ENCODE measurements at places on chromosomes 6 and 20.

DNA sequence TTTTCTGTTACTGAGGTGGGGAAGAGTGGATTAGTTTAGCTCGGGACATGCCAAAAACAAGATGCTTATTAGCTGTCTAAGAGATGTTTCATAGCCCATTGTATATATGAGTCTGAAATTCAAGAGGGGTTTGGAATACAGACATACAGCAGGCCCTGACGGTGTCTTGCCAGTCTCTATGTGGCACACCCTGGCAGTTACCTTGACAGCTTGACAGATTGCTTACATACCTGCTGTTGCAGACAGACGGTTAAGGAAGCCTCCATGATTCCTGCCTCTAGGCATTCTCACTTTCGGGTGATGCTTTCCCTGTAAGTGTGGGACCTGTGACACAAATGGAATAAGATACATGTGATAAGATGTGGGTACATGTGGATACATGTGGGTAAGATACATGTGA, 95.0 kb downstream of the QRSL1 start:
- no peaks in the 10 kb centered on the region for H3K27me3 ChIP-seq
- no peak overlapping the region for H3K4me3 ChIP-seq
- DNase-seq: no peak
- H3K4me1 ChIP-seq: peaks cover 39% of the 10 kb centered on the region

GRCh38 chr6:62492192-62492822, 206.3 kb upstream of the KHDRBS2 start:
- H3K36me3 ChIP-seq: no peaks in the 10 kb centered on the region
- H3K4me1 ChIP-seq: no peaks in the 10 kb centered on the region
- H3K27ac ChIP-seq: no peak overlapping the region
- no peak overlapping the region for H3K4me3 ChIP-seq

DNA sequence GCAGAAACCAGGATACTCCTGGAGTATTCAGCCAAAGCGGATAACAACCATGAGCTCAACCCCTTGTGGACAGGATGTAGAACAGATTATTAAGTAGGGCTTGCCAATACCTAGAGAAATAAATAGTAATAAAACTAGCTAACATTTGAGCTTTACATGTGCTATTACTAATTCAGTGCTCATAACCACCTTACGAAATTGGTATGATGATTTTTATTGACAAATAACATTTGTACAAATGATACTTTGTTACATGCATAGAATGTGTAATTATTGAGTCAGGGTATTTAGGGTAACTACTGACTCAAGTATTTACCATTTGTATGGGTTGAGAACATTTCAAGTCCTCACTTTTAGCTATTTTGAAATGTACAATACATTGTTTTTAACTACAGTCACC, 287.9 kb downstream of the CDC5L start:
- H3K4me3 ChIP-seq: no peak overlapping the region
- H3K4me1 ChIP-seq: no peaks in the 10 kb centered on the region
- no peak overlapping the region for H3K27ac ChIP-seq
- no peak for DNase-seq
- no peaks in the 10 kb centered on the region for H3K27me3 ChIP-seq
- H3K36me3 ChIP-seq: no peaks in the 10 kb centered on the region

GRCh38 chr6:9612489-9612888, 802.4 kb downstream of the TFAP2A start:
- no peaks in the 10 kb centered on the region for H3K27me3 ChIP-seq
- H3K4me1 ChIP-seq: no peaks in the 10 kb centered on the region
- H3K36me3 ChIP-seq: no peaks in the 10 kb centered on the region
- H3K27ac ChIP-seq: no peak overlapping the region
- no peak for DNase-seq
- no peak overlapping the region for H3K4me3 ChIP-seq

- H3K27me3 ChIP-seq: no peaks in the 10 kb centered on the region
- no peaks in the 10 kb centered on the region for H3K4me1 ChIP-seq
- DNase-seq: no peak
- H3K27ac ChIP-seq: no peak overlapping the region
Measured at GRCh38 chr20:4709261-4710105, 12.2 kb upstream of the PRND start.

DNA sequence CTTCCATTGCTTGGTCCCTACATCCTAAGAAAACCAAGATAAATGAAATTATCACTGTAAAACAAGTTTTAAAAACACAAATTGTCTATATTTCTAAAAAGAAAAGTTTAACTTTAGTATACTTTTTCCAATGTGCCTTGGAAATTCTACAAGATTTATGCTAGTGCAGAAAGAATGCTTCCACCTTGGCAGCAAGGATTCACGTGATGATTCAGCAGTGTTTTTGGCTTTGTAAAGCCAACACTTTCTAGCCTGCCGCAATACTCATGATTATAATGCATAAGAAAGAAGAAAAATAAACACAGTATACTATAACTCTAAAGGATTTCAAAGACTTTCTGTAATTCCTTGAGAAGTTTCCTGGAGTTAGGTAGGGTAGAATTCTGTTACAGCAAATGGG, 442.7 kb downstream of the TENT5A start:
- DNase-seq: no peak
- no peak overlapping the region for H3K27ac ChIP-seq
- no peaks in the 10 kb centered on the region for H3K27me3 ChIP-seq
- H3K4me1 ChIP-seq: no peaks in the 10 kb centered on the region

DNA sequence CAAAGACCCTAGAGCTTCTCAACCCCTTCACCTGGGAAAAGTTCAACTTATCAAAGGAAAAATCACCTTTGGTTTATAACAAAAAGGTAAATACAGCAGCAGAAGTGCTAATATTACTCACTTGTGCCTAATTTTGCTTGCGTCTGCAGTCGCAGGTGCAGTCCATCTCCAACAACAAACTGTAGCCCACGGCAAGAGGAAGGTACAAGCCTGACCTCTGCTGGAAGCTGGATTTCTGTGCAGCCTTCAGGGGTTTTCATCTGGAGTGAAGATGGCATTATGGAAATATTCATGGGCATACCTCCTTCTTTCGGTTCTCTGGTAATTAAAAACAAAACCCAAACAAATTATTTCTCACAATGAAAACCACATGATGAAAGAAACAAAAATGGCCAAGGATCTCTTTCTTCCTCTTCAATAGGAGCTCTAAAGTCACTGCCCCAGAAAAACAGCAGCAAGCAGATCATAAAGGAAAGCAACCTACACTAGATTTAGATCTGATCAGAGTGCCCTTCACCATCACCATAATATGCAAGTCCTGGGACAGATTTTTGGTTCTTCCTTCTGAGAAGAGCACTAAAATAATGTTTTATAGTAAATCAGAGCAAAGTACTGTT, 7.8 kb downstream of the UBE3D start:
- H3K4me1 ChIP-seq: no peaks in the 10 kb centered on the region
- no peaks in the 10 kb centered on the region for H3K27me3 ChIP-seq
- peak; percentile 71 for DNase-seq
- no peak overlapping the region for H3K27ac ChIP-seq
- no peaks in the 10 kb centered on the region for H3K36me3 ChIP-seq
- no peak overlapping the region for H3K4me3 ChIP-seq

GRCh38 chr6:131950767-131951575, at the start of gene CCN2:
CCN2 (minus strand) TSS chr6:131951372; CDS start chr6:131951172, 200 bp downstream.
- peak within 1 kb of the TSS; percentile 84 for H3K27ac ChIP-seq
- H3K4me1 ChIP-seq: peaks cover 22% of the 10 kb centered on the region
- H3K27me3 ChIP-seq: no peaks in the 10 kb centered on the region
- H3K36me3 ChIP-seq: peaks cover 16% of the 10 kb centered on the region
- DNase-seq: peak; percentile 94
- peak within 1 kb of the TSS; percentile 82 for H3K4me3 ChIP-seq

DNA sequence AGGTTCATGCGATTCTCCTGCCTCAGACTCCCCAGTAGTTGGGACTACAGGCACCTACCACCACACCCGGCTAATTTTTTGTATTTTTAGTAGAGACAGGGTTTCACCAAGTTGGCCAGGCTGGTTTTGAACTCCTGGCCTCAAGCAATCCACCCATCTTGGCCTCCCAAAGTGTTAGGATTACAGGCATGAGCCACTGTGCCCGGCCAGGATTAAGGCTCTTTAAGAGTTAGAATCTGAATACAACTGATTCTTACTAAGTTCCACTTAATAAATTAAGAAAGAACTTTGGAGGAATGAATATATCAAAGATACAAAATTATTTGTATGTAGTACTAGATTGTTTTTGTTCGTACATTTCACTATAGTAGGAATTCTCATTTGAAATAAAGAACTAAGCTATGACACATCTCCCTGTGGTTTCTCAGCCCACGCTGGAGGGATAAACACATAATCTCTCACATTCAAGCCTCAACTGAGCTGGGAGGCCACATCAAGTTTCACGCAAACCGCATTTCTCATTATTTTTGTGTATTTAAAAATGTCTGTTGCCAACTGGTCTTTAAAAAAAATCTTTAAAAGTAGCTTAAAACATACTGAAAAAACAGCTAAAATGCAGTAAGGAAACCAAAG, 34.2 kb downstream of the DTNBP1 start:
- H3K27ac ChIP-seq: no peak overlapping the region

DNA sequence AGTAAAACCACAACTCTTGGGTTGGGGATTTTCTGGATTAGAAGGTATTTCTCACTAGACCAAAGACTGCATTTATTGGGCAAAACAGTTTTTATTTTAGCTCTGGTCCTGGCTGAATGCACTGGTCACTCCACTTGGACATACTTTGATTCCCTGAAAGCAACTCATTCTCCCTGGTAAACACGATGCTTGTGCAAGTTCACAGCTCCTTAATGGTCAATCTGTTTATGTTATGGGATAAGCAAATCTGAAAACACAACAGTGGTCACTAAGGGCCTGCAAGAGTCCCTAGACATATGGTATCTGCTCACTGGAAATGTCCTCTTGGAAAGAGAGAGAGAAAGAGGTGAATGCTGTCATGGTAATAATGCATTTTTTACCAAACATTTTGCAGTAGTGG, 559.8 kb downstream of the CDH26 start:
- H3K27ac ChIP-seq: no peak overlapping the region
- no peaks in the 10 kb centered on the region for H3K36me3 ChIP-seq
- DNase-seq: no peak
- H3K4me3 ChIP-seq: no peak overlapping the region
- no peaks in the 10 kb centered on the region for H3K27me3 ChIP-seq

DNA sequence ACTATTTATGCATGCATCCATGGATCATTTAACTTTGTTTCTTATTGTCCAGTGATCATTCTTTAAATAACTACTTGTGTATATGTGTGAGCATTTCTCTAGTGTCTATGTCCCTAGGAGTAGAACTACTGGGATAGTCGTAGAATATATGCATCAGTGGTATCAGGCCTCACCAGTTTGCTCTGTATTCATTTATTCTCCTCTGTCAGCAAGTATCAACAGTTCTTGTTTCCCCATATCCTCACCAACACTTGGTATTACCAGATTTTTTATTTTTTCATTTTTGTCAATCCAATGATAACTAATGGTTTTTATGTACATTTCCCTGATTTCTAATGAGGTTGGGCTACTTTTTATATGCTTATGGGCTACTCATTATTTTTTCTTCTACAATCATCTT, 27.9 kb downstream of the CTNNBL1 start:
- H3K4me1 ChIP-seq: no peaks in the 10 kb centered on the region
- H3K27me3 ChIP-seq: no peaks in the 10 kb centered on the region
- no peak overlapping the region for H3K27ac ChIP-seq
- no peak overlapping the region for H3K4me3 ChIP-seq

DNA sequence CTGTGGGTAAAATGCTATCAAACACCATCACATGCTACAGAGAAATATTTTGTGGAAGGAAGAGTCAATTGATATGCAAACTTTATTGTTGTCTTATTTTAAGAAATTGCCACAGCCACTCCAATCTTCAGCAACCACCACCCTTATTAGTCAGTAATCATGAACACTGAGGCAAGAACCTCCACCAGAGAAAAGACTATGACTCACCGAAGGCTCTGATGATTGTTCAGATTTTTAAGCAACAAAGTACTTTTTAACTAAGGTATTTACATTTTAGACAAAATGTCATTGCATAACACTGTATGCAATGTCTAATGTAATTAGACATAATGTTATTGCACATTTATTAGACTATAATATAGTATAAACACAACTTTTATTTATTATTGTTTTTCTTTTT, 26.2 kb upstream of the MMP24 start:
- no peak overlapping the region for H3K4me3 ChIP-seq
- DNase-seq: no peak
- H3K27ac ChIP-seq: no peak overlapping the region
- H3K36me3 ChIP-seq: no peaks in the 10 kb centered on the region

DNA sequence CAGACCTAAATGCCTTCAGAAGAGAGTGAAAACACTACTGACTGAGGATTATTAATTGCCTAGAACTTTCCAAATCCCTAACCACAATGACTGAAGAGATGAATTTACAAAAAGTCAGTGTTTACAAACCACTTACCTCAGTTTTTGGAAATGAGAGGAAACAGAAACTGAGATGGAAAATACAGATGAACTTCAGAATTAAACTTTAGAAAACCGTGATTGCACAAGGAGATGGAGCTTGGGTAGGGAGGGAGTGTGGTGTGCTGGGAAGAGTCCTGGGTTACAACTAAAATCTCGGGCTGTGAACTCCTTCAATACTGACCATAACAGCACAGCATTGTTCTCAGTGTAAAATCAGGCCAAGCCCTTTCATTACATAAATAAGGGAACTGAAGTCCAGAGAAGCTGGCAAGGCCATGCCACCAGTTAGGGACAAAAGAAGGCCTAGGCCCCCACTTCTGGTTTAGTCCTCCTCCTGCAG, 4.0 kb downstream of the ELMO2 start:
- H3K27ac ChIP-seq: peak overlapping the region; percentile 24
- H3K36me3 ChIP-seq: no peaks in the 10 kb centered on the region
- H3K4me1 ChIP-seq: peaks cover 49% of the 10 kb centered on the region
- no peak for DNase-seq

- DNase-seq: no peak
- H3K4me3 ChIP-seq: no peak overlapping the region
Measured at GRCh38 chr6:118786596-118787453, 107.1 kb upstream of the ASF1A start.

DNA sequence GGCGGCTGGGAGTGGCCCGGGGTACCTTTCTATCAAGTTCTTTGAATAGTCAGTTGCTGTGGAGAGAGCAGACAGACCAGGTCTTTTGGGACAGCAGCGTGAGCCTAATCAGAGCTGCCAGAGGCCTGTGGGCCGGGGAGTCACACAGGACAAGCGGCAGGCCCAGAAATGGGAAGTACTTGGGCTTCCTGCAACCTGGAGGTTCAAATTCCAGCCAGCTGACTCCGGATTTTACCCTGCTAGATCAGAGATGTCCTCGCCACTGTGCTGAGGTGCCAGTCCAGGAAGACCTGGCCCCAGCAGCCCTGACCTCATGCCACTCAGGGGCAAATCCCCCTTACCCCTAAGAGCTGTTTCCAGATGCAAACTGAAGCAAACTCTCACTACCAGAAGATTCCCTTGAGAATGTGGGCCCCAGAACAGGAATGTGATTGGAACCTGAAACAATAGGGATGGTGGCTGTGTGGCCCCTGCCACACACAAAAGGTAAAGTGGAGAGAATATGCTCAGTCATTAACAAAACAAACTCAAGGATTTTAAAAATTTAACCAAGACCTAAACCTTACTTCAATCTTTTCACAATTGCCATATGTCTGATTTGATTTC, 9.7 kb downstream of the BEND3 start:
- H3K4me3 ChIP-seq: no peak overlapping the region
- H3K36me3 ChIP-seq: no peaks in the 10 kb centered on the region
- H3K27me3 ChIP-seq: no peaks in the 10 kb centered on the region
- no peak overlapping the region for H3K27ac ChIP-seq

GRCh38 chr20:35306931-35307517, 14.8 kb upstream of the FAM83C start:
- no peaks in the 10 kb centered on the region for H3K27me3 ChIP-seq
- H3K4me3 ChIP-seq: no peak overlapping the region
- peaks cover 8% of the 10 kb centered on the region for H3K36me3 ChIP-seq
- no peak overlapping the region for H3K27ac ChIP-seq
- DNase-seq: peak; percentile 53

- H3K4me3 ChIP-seq: no peak overlapping the region
- no peaks in the 10 kb centered on the region for H3K27me3 ChIP-seq
- DNase-seq: peak; percentile 41
- H3K27ac ChIP-seq: no peak overlapping the region
- H3K4me1 ChIP-seq: no peaks in the 10 kb centered on the region
Measured at GRCh38 chr6:112701201-112701600, 354.1 kb downstream of the RFPL4B start.
